OCI-LY7 (cell line): ENCODE measurements at places on chromosomes 5 and 9.
A peak's percentile ranks its signal among the peaks of the same experiment; 100 is the strongest.

GRCh38 chr5:151742870-151743294 is 15.5 kb downstream of the ATOX1 start:
- no peak for DNase-seq

DNA sequence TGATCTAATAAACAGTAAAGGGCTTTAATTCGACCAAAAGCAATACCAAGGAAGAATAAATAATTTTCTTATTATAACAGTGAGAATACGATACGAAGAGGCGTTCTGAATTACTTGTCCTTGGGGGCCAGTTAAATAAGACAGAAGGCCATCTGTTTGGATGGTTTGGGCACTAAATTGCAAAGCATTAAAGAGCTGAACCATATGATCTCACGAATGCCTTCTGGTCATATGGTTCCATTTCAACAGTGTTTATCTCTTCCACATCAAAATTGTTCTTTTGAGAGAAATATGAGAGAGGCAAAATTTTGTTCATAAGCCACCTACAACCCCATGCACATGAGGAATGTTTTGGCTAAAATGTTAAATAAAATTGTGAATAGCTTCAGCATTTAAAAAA is 605.4 kb downstream of the PTPRD start:
- no peak for DNase-seq

- DNase-seq = no peak
These were observed 146.6 kb downstream of the PIP5K1B start for GRCh38 chr9:68851657-68852056.

DNA sequence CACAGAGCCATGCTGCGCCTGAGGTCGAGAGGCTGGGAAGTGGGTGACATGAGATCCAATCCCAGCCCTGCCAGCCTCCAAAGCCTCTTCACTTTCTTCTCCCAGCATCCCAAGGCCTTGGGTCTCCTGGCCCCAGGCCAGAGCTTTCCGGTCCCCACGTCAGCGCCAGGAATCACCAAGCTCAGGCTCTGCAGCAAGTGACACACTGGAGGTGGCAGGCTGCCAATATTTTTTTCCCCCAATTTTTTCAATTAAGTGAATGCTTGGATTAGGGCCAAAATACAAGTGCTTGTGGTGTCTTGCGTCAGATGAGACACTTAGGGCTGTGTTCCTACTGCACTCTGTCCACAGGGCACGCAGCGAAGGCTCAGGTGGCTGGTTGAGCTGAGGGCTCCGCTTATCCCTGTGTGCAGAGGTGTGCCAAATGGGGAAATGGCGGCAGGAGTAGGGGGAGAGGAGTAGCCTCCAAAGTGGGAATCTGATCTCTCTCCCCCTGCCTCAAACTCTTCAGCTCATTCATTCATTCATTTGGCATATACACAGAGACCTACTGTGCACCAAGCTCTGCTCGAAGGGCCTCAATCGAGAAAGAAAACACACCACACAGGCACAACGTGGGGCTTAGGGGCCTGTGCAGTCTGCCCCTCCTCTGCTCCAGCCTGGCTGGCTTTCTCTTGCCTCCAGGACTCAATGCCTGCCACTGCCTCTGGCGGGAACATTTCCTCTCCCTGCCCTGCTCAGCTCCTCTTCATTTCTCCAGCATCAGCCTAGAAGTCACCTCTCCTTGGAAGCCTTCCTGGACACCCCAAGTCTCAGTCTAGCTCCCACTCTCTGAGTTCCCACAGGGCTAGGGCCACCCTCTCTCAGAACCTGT is 16.6 kb downstream of the SH3PXD2B start:
- no peak for DNase-seq

GRCh38 chr5:76771705-76772405 is 47.0 kb upstream of the F2RL1 start:
- DNase-seq = no peak

DNA sequence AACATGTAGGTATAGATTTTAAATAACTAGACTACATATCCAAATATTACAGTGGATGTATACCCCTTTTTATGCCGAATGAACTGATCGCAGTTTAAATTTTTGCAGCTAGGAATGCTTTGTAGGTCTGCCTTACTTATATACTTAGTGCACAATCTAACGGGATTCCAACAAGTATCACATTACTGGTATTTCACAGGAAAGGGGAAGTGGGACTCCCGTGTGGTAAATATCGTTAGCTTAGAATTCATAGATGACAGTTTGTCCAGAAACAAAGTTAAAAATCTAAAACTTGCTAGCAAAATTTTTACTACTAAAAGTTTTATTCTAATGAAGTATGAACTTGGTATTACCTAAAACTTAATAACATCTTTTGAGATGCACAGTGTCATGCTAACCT is 193.5 kb upstream of the TLX3 start:
- DNase-seq = no peak

DNA sequence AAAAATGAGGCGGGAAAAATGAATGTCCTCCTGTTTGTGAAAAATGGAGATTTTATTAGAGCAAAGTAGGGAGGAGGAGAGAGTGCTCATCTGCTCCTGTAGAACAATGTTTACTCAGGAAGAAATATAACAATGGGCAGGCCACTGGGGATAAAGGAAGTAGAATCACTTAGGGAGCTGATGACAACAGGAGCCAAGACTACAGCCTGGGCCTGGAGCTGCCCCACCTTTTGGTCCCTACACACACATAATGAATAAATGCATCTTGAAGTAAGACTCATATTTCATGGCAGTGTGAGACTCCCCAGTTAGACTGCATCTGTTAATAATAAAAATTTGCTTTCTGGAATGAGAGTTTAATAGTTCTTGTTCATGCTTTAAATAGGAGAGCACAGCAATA is 1939.8 kb downstream of the EFNA5 start:
- DNase-seq = no peak

GRCh38 chr5:94901191-94901979 is 282.9 kb downstream of the SLF1 start:
- no peak for DNase-seq

GRCh38 chr5:180816608-180817534 is 14.3 kb upstream of the MGAT1 start:
- no peak for DNase-seq

DNA sequence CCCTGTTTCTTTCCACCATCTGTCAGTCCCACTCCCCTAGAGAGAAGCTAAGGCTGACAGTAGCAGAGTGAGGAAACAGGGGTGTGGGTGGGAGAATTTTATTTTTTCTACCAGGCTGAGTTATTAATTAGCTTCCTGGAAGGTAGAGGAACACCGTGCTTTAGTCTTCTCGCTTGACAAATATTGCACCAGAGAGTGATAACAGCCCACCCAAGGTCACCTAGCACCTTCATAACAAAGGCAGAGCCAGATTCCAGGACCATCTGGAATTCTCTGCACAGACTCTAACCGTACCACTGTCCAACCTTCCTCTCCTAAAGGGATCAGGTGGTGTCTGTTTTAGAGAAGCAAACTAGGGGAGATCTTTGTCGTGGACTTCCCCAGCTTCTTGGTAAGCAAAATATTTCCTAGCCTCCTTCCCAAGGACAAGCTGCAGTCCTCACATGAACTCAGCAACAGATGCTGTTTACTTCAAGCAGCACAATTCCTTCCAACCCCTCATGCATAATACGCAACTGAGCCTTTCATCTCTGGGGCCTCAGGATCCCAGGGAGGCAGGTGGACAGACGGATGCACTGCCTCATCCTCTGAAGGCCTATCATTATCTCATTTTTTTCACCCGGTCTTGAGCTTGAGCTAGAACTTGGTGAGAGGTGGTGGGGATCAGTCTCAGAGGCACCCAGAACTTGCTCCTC is 308.7 kb upstream of the BRINP1 start:
- no peak for DNase-seq

GRCh38 chr9:129471201-129472019 is 149.5 kb downstream of the C9orf50 start:
- no peak for DNase-seq

GRCh38 chr9:4145482-4145881 is 154.4 kb downstream of the GLIS3 start:
- no peak for DNase-seq

- DNase-seq = peak; percentile 4
These were observed 21.0 kb upstream of the NPR3 start for GRCh38 chr5:32690153-32690552.

DNA sequence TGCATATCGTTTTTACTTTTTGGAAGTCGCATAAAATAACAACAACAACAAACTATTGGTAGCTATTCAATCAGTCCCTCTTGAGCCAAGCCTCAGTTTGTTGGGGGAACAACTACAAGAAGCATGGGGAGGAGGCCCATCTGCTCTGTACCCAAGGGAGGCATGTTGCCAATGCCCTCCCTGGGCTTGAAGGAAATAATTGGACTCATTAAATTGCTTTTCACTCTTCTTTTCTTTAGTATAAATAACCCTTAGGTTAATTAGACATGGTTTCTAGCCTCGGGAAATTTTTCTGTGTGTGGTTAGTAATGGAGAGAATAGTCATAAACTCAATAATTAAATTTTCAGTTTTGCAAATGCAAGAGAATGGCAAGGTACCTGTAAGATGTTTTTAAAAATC is 500.7 kb downstream of the TLE4 start:
- no peak for DNase-seq
